ENCODE measurements at places on chromosomes 1 and 21.

DNA sequence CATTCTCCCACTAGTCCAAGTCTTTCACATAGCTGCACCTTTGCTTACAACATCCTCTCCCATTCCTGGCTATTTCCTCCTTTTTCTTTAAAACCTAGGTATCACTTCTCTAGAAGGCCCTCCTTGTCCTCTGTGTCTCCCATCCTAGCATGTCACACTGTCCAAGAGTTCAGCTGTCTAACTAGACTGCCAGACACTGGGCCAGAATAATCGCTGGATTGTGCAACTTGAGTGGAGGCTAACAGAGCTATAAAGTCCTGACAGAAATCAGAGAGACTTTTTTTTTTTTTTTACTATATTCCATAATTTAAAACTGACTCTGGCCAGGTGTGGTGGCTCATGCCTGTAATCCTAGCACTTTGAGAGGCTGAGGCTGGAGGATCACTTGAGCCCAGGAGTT is 4.2 kb upstream of the ANGPTL7 start:
- DNase-seq: no peak

DNA sequence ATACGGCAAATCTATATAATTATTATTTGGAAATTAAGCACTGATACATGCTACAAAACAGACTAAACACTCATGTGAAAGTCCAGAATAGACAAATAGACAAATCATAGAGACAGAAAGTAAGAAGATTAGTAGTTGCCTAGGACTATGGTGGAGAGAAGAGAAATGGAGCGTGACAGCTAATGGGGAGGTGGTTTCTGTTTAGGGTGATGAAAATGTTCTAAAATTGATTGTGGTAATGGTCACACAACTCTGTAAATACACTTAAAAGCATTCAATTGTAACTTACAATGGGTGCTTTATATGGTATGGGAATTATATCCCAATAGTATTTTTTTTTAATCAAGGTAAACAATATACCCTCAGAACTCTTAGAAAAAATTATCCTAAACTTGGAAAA is 20.4 kb upstream of the ITLN2 start:
- DNase-seq: no peak

GRCh38 chr1:7150724-7151280 is 365.5 kb downstream of the CAMTA1 start:
- DNase-seq: no peak

- no peak for DNase-seq
Measured at GRCh38 chr1:155834296-155834926, 22.6 kb downstream of the GON4L start.

DNA sequence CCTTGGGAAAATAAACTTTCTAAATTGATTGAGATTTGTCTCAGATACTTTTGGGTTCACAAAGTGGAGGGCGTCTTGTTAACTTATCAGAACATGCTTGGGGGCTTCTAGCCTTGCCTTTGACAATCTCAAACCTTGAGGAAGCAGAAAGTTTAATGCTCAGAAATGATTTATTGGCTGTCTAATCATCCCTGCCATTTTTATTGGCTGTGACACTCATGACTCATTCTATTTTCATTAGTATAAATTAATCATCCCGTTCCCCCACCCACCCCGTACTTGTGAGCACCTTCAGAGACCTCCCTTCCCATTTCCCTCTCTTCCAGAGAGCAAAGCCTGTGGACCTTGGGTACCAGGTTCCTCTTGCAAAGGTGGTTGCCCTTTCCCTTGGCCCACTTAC is 87.1 kb downstream of the FGGY start:
- DNase-seq: no peak

DNA sequence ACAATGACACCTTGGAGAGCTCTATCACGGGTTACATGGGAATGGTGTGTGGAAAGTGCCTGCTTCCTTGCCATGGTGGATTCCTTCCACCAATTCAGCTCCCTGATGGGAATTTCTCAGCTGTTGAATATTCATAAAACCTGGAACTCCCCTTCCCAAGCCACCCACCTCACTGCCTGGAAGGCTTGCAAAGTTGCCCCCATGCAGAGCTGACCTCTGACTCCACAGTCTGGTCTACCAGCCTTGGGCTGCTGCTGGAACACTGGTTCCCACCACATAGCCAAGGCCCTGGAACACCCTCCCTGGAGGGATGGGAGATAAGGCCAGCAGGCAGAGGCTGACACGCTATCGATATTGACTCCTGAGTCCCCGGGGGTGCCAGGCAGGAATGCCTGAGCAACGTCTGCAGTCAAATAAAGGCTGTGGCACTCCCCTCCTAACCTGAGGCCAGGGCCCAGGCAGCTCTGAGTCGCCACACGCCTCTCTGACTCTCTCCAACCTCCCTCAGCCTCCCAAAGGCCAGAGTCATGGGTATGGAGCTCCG is 8.8 kb downstream of the CCDC24 start:
- DNase-seq: no peak

GRCh38 chr1:53295726-53296116 is 32.1 kb downstream of the LRP8 start:
- DNase-seq: no peak

- no peak for DNase-seq
Measured at GRCh38 chr1:156863631-156864030, 3.0 kb downstream of the NTRK1 start.

- no peak for DNase-seq
Measured at GRCh38 chr1:64984106-64984505, 17.8 kb upstream of the JAK1 start.

DNA sequence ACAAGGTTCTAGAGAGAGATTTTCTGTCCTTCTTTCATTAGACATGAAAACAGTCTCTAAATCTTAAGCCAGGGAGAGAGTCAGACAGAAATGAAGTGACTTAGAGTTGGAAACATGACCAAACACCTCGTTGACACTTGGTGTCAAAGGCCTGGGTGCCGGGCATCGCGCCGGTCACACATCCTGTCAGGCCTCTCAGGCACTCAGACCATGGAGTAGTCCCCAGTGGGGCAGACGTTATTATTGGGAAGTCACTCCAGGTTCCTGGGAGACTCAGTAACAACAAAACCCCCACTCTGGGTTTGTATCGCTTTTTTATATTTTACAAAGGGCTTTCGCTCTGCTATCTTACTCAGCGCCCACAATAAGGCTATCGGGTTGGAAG is 25.8 kb downstream of the KCNN3 start:
- no peak for DNase-seq

DNA sequence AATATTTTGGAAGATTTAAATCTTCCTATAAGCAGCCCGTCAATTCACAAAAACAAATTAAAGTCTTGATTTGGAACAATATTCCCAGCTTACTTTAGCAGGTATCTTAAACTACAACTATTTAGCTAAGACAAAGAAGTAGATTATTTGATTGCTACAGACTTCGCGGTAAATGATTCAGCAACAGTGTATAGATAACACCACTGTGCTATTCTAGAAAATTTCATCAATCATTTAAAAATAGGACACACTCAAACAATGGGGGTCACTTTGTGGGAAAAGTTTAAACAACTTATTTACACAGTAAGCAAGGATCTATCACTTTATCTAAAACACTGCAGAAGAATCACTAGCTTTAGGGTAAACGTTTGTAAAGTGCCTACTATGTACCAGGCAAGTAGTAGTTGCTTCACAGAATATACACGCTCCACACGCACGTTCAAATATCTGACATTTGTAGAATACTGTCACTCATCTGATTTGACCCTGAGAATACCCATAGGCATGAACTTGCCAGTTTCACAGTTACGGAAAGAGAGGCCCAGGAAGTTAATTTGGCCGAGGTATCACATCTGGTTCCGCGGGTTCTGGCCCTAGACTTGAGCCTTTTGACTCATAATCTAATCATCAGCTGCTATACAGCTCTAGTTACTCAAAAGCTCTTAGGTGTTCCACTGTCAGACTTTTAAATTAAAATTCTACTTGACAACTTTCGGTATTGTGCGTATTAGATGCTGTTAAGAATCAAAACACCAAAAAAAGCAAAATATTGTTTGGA is 876 bp downstream of the DENND2C start:
- no peak for DNase-seq

DNA sequence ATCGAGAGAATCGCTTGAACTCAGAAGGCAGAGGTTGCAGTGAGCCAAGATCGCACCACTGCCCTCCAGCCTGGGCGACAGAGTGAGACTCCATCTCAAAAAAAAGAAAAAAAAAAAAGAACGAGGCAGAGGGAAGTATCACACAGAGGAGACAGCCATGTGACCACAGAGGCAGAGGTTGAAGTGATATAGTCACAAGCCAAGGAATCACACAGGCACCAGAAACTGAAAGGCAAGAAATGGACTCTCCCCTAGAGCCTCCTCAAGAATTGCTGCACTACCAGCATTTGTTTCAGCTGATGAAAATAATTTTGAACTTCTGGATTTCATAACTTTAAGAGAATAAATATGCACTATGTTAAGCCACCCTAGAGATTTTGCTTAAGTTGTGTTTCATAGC is 459.6 kb downstream of the PTPRC start:
- DNase-seq: no peak

- DNase-seq: no peak
Measured at GRCh38 chr21:43983390-43983789, 28.7 kb upstream of the TRAPPC10 start.

DNA sequence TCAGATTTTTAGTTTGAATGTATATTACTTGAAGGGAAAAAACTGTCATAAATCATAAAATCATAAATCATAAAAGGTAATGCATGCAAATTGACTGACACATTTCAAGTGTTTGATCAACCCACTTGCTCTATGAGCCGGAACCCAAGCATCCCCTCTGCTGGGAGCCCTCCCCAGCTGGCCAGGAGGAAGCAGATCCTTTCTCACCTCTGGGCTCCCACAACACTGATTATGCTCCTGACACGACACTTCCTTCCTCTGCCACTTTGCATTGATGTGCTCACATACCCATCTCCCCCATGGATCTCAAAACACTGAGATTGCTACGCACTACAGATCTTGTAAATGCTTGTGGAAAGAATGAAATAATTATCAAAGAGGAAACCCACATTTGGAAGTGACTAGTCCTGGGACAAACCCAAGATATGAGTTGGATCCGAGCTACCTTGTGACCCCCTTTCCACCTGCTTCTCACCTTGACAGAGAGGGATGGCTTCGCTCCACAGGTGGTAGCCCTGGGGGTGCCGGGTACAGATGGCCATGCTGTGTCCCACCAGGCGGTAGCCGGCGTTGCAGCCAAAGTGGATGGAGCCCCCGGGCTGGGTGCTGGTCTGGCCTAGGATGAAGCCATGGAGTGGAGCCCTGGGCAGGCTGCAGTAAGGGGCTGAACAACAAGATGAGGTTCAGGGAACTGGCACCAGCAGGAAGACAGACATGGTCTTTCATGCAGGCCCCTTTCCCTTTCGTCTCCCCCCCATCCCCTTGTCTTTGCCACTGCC is 104.6 kb downstream of the ZSCAN20 start:
- no peak for DNase-seq

DNA sequence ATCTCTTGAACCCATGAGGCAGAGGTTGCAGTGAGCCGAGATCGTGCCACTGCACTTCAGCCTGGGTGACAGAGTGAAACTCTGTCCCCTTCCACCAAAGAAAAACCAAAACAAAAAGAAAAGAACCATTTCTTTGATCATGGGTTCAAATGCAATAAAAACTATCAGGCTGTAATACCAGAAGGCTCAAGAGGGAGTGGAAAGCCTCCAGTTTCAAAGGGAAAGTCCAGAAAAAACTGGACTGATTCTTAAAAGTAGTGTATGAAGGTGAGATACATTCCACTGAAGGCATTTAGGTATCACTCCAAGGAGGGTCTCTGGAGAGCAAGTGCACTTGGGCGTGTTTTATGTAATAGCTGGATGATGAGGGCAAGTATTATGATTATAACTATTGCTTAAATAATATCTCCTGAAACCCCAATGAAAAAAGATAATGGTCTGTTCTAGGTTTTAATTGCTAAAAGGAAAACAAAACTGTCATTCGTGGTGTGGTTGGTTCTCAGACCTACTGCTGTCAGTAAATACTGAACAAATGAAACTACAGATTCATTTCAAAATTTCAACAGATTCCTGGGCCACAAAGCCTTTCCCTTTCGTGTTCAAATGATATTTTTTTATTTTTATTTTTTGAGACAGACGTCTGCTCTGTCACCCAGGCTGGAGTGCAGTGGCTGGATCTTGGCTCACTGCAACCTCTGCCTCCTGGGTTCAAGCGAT is 6.0 kb upstream of the CAMTA1 start:
- DNase-seq: no peak

DNA sequence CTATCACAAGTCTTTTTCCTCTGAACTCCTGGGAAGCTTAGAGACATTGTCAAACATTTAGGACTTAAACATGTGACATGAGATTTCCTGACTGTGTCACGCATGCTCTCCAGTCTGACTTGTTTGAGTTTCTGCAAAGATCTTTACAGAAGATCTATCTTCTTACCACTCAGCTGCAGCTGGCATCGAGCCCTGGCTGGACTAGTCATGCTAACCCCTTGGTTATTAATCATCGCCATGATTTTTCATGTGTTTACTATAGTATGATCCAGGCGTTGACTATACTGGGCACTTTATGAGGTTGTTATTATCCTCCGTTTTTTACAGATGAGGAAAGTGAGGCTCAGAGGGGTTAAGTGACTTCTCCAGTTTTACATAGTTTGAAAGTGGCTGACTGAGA is 18.1 kb upstream of the IRF2BP2 start:
- no peak for DNase-seq

- DNase-seq: no peak
Measured at GRCh38 chr1:48329486-48329885, 107.0 kb downstream of the SLC5A9 start.

DNA sequence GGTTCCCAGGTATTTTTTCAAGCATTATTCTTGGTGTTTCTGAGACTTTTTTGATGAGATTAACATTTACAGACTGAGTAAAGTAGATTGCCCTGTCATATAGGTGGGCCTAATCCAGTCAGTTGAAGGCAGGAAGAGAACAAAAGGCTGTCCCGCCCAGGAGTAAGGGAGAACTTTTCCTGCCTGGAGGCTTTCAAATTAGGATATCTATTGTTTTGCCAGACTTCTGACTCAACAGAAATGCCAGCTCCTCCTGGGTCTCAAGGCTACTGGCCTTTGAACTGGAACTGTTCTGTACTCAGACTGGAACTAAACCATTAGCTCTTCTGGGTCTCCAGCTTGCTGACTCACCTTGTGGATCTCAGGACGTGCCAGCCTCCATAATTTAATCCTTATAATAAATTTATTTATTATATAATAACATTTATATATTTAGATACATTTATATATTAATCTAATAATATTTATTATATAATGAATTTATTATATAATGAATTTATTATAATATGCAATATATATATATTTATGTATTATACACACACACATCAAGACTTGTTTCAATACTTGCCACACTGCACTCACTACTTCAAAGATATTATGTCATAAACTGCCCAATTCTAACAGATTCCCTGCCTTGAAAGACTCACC is 510.8 kb upstream of the B3GALT2 start:
- no peak for DNase-seq

- no peak for DNase-seq
Measured at GRCh38 chr1:54869173-54869851, 17.7 kb downstream of the DHCR24 start.

- no peak for DNase-seq
Measured at GRCh38 chr1:78825561-78825960, 175.9 kb downstream of the IFI44 start.

- no peak for DNase-seq
Measured at GRCh38 chr21:36021251-36021837, 39.0 kb downstream of the SETD4 start.

- no peak for DNase-seq
Measured at GRCh38 chr1:108960719-108961118, 2.6 kb downstream of the CLCC1 start.

GRCh38 chr1:232274236-232274855 is 355.6 kb downstream of the SIPA1L2 start:
- DNase-seq: no peak

- no peak for DNase-seq
Measured at GRCh38 chr1:235588916-235589515, 60.6 kb downstream of the GNG4 start.

- DNase-seq: peak; percentile 44
Measured at GRCh38 chr1:151458802-151459330, 428 bp downstream of the POGZ start.

All from activated T-cell treated with anti-CD3 and anti-CD28 coated beads for 1 hour (primary cell).